ENCODE measurements at places on chromosomes 4 and X.

DNA sequence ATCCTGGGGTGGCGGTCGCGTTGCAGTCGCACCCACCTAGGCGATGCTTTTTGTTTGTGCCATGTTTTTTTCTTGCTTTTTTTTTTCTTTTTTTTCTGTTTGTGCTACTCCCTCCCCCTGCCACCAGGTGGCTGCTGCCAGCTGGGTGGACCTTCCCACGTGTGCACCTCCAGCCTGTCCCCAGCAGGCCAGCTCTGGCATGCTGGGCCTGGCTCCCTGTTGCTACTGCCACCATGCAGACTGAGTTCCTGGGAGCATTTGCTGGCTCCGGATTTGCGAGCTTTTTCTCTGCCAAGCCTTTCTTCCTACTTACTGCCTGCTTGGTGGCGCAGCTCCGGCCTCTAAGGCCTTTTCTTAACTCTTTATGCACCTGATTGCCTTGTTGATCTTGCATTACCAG lies 161.2 kb upstream of the WDFY3 start:
- DNase-seq: no peak

- DNase-seq: no peak
Measured at GRCh38 chr4:139933104-139933503, 220.9 kb downstream of the MAML3 start.

GRCh38 chr4:184163813-184164212 lies 53.9 kb downstream of the ENPP6 start:
- DNase-seq: no peak

- no peak for DNase-seq
Measured at GRCh38 chrX:68945081-68945602, 116.3 kb downstream of the EFNB1 start.

- DNase-seq: no peak
Measured at GRCh38 chr4:111404673-111405072, 740.6 kb upstream of the FAM241A start.

GRCh38 chr4:15327311-15328298 lies 100.2 kb upstream of the C1QTNF7 start:
- peak; percentile 71 for DNase-seq

DNA sequence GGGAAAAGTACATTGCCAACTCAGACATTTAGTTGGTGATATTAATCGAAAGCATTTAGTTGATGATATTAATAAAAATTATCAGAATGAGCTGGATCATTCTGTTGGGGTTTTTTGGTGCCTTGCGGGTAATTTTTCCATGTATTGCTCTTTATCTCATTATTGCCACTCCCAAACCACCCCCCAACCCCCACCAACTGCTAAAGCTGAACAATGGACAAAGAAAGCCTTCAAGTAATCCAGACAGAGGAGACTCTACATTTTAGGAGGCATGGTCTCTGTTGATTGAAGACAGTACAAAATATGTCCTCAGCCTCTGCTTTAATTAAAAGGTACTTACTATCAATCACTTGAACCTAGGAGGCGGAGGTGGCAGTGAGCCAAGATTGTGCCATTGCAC lies 22.5 kb downstream of the PDK3 start:
- DNase-seq: no peak

GRCh38 chr4:148025981-148026380 lies 294.1 kb downstream of the ARHGAP10 start:
- peak; percentile 59 for DNase-seq

DNA sequence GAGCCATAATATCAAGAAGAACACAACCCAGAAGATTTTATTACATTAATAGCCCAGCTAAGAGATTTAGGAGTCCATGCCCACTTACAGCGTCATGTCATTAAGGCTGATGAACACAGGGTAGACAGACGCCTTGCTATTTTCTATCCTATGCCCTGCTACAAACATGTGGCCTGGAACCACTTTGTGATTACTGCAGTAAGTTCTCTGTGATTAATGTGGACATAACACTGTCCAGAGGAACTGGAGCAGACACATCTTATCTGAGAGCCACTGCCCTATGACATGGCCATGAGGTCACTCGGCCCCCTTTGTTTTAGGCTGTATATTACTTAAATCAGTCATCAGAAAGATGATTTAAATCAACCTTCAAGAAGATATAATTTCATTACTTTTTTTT lies 211.7 kb downstream of the MAML3 start:
- no peak for DNase-seq

GRCh38 chrX:5449323-5449722 lies 779.3 kb downstream of the NLGN4X start:
- no peak for DNase-seq

- DNase-seq: no peak
Measured at GRCh38 chrX:120310861-120311726, at the start of gene TMEM255A. TMEM255A (minus strand) TSS chrX:120311461; CDS start chrX:120311309, 152 bp downstream.

DNA sequence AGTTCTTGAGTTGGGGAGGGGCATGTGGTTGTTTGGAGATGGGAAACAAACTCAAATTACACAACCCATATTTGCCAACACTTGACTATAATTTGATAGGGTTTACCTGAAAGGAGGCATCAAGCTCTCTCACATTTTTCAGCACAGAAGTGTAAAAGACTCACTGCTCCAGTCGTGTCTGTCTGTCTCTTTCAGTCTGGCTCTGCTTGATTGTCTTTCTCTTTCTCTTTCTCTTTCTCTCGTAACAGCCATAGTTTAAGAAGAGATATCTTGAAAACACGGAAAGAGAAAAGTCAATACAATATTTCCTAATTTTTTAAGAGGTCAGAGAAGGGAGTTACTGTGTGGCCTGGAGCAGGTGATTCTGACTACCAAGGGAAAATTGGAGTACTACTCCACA lies 413.6 kb upstream of the CXorf51A start:
- no peak for DNase-seq

DNA sequence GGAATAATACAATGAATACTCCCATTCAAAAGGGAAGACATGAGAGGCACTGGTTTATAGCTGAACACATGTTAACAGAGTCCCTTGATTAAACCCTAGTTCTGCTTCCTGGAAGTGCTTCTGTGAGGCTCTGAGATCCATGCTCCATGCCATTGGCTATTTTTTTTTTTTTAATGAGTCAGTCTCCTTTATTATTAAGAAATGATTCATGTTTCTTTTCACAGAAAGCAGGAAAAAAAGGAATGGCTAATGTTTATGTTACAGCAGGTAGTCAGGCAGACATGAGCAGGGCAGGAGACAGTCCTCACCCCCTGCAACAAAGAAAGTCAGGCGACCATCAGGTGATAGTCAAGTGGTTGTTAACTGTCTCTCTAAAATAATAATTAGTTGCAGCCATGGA lies 598.7 kb downstream of the EPHA5 start:
- no peak for DNase-seq

- no peak for DNase-seq
Measured at GRCh38 chr4:173038192-173038896, 130.3 kb upstream of the GALNT7 start.

DNA sequence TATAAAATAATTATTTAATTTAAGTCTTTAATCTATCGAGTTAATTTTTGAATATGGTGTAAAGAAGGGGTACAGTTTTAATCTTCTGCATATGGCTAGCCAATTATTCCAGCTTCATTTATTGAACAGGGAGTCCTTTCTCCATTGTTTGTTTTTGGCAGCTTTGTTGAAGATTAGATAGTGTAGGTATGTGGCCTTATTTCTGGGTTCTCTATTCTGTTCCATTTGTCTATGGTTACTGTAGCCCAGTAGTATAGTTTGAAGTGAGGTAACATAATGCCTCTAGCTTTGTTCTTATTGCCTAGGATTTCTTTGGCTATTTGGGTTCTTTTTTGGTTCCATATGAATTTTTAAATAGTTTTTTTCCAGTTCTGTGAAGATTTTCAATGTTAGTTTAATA lies 48.3 kb downstream of the EMCN start:
- DNase-seq: no peak

- DNase-seq: no peak
Measured at GRCh38 chr4:38049545-38050170, 89.5 kb downstream of the PTTG2 start.

GRCh38 chr4:96681218-96681617 lies 841.3 kb downstream of the PDHA2 start:
- no peak for DNase-seq

DNA sequence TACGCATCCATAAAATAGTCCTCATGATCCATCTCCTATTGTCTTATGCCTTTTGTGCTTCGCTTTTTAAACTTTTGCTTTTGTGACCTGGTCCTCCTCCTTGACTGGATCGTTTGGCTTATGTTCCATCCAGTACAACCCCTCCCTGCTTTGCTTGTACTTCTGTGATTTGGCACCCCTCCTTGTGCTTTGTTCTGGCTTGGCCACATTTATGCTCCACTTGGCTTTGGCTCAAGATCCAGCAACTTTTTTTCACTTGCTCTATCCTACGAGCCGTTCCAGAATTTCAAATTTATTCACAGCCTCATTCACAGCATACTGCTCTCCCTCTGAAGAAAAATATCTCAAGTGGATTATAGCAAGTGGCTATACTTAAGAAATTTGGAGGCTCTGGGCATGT lies 28.0 kb upstream of the GLRA2 start:
- DNase-seq: no peak

GRCh38 chr4:55539658-55540057 lies 7.1 kb downstream of the CLOCK start:
- no peak for DNase-seq

DNA sequence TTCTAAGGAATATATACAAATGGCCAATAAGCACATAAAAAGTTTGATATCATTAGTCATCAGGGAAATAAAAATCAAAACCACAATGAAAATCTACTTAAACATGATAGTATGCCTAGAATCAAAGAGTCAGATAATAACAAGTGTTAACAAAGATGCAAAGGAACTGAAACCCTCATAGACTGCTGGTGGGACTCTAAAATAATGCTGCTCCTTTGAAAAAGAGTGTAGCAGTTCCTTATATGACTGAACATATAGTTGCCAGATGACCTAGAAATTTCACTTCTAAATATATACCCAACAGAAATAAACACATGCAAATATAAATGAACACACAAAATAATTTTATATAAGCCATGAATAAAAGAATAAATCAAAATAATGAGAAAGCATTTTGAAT lies 205.1 kb upstream of the CTSO start:
- DNase-seq: no peak
